ENCODE measurements at places on chromosomes 3 and 15. TPM values are rescaled to one million over a fixed set of nuclear protein-coding genes. Genes with fewer than 3 reads are reported as not detected.

GRCh38 chr15:101439285-101439919, 50.1 kb downstream of the PCSK6 start:
- H3K4me3 ChIP-seq: no peak overlapping the region
- H3K27ac ChIP-seq: no peak overlapping the region
- no peaks in the 10 kb centered on the region for H3K4me1 ChIP-seq
- peaks cover 5% of the 10 kb centered on the region for H3K36me3 ChIP-seq
- no peak for DNase-seq
- no peaks in the 10 kb centered on the region for H3K27me3 ChIP-seq

GRCh38 chr3:148366743-148367410, 330.8 kb upstream of the AGTR1 start:
- no peaks in the 10 kb centered on the region for H3K36me3 ChIP-seq
- DNase-seq: peak; percentile 25
- no peaks in the 10 kb centered on the region for H3K4me1 ChIP-seq
- no peak overlapping the region for H3K4me3 ChIP-seq

DNA sequence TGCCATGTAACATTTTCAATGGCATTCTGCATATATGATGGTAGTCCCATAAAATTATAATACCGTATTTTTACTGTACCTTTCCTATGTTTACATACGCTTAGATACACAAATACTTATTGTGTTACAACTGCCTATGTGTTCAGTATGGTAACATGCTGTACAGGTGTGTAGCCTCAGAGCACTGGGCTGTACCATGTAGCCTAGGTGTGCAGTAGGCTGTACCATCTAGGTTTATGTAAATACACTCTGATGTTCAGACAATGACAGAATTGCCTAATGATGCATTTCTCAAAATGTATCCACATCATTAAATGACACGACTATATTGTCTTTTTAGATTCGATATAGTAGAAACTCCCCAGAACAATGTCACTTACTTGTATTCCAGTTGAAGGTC, 22.7 kb downstream of the CD80 start:
- no peaks in the 10 kb centered on the region for H3K27me3 ChIP-seq
- H3K27ac ChIP-seq: no peak overlapping the region
- H3K4me1 ChIP-seq: no peaks in the 10 kb centered on the region
- DNase-seq: no peak

GRCh38 chr15:32774022-32774421, 56.2 kb downstream of the GREM1 start:
- no peak overlapping the region for H3K4me3 ChIP-seq
- DNase-seq: peak; percentile 73
- no peaks in the 10 kb centered on the region for H3K27me3 ChIP-seq
- H3K36me3 ChIP-seq: no peaks in the 10 kb centered on the region

DNA sequence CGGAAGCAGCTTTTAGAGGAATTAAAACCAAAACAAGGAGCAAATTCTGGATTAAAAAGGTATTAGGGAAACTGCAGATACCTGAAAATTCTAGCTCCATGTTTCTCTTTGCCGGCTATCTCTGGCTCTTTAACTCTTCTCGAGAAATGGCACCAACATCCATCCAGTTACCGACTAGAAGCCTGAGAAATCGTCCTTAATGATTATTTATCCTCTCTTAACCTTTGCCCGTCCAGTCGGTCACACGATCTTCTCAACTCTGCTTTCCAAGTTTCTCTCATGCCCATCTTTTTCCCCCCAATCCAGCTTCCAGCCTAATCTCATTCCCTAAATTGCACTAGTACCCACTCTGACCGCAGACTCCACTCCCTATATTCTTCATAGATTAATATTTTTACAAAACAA, 596 bp upstream of the SGO1 start:
- H3K36me3 ChIP-seq: no peaks in the 10 kb centered on the region
- H3K27ac ChIP-seq: no peak overlapping the region
- no peaks in the 10 kb centered on the region for H3K4me1 ChIP-seq
- no peak for DNase-seq

GRCh38 chr3:140585828-140586227, 92.0 kb upstream of the TRIM42 start:
- no peaks in the 10 kb centered on the region for H3K27me3 ChIP-seq
- H3K4me3 ChIP-seq: no peak overlapping the region
- no peak overlapping the region for H3K27ac ChIP-seq

- no peak overlapping the region for H3K4me3 ChIP-seq
- no peak overlapping the region for H3K27ac ChIP-seq
- no peaks in the 10 kb centered on the region for H3K27me3 ChIP-seq
- peaks cover under 1% of the 10 kb centered on the region for H3K4me1 ChIP-seq
These were observed 25.7 kb downstream of the FAM3D start for GRCh38 chr3:58640700-58641372.

- DNase-seq: peak; percentile 37
- no peak overlapping the region for H3K27ac ChIP-seq
- H3K36me3 ChIP-seq: no peaks in the 10 kb centered on the region
- no peaks in the 10 kb centered on the region for H3K27me3 ChIP-seq
- H3K4me1 ChIP-seq: peaks cover 8% of the 10 kb centered on the region
These were observed 66.7 kb upstream of the STT3B start for GRCh38 chr3:31465999-31466398.

DNA sequence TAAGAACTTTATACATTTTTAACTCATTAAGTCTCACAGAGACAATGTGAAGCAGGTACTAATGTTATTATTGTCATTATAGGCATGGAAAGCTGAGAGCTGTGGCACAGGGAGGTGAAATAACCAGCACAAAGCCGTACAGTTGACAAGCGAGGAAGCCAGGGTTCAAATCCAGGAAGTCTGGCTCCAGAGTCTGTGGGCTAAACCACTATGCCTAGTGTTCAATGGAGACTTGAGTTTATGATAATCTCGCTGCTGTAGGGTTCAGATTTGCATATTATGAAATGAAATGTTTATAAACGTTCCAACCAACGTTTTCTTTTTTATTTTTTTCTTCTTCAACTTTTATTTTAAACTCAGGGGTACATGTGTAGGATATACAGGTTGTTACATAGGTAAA, 60.0 kb downstream of the CHST2 start:
- DNase-seq: no peak
- no peaks in the 10 kb centered on the region for H3K4me1 ChIP-seq

GRCh38 chr15:36682101-36682500, 102.7 kb downstream of the CDIN1 start:
- H3K4me1 ChIP-seq: no peaks in the 10 kb centered on the region
- H3K36me3 ChIP-seq: no peaks in the 10 kb centered on the region
- no peak overlapping the region for H3K4me3 ChIP-seq

GRCh38 chr15:40747685-40748631, 7.1 kb downstream of the RMDN3 start:
- no peaks in the 10 kb centered on the region for H3K27me3 ChIP-seq
- H3K27ac ChIP-seq: peak overlapping the region; percentile 44
- H3K4me3 ChIP-seq: no peak overlapping the region
- DNase-seq: peak; percentile 44
- H3K36me3 ChIP-seq: peaks cover 39% of the 10 kb centered on the region
- H3K4me1 ChIP-seq: peaks cover 7% of the 10 kb centered on the region

- H3K27ac ChIP-seq: no peak overlapping the region
- no peak for DNase-seq
- H3K4me3 ChIP-seq: no peak overlapping the region
- peaks cover 19% of the 10 kb centered on the region for H3K36me3 ChIP-seq
- no peaks in the 10 kb centered on the region for H3K4me1 ChIP-seq
- no peaks in the 10 kb centered on the region for H3K27me3 ChIP-seq
These were observed 64.3 kb downstream of the SLC49A4 start for GRCh38 chr3:122859021-122859805.

DNA sequence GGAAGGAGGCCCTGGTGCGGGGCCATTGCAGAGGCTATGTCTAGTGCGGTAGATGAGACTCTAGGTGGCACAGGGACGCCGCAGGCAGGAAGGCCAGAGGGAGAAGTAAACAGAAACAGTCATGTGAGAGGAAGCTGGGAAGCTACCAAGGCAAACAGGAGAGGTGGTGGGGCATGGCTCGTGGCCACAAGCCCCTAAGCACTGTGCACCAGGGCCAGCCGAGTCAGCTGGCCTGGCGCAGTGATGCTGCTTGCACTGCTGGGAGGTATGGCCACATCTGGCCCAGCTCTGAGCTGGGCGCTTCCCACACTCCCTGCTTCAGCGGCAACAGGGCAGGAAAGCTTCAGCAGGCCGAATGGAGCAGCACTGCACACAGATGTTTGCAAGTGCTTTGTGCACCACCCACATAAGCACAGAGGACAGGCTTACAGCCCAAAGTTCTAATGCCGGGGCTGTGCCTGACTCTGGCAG, 76.6 kb downstream of the SRGAP3 start:
- no peaks in the 10 kb centered on the region for H3K27me3 ChIP-seq
- H3K36me3 ChIP-seq: peaks cover 10% of the 10 kb centered on the region
- H3K4me1 ChIP-seq: peaks cover 49% of the 10 kb centered on the region
- DNase-seq: peak; percentile 59
- H3K27ac ChIP-seq: peak overlapping the region; percentile 97

GRCh38 chr15:60918234-60918959, 310.7 kb downstream of the RORA start:
- no peak for DNase-seq
- no peak overlapping the region for H3K27ac ChIP-seq
- H3K4me1 ChIP-seq: no peaks in the 10 kb centered on the region
- H3K27me3 ChIP-seq: no peaks in the 10 kb centered on the region
- H3K36me3 ChIP-seq: no peaks in the 10 kb centered on the region
- H3K4me3 ChIP-seq: no peak overlapping the region

DNA sequence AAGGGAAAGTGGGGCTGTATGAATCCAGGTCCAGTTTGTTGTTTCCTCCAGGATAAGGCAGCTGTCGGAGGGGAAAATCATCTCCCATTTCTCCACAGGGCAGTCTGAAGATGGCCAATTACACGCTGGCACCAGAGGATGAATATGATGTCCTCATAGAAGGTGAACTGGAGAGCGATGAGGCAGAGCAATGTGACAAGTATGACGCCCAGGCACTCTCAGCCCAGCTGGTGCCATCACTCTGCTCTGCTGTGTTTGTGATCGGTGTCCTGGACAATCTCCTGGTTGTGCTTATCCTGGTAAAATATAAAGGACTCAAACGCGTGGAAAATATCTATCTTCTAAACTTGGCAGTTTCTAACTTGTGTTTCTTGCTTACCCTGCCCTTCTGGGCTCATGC, 911 bp downstream of the CCRL2 start:
- no peak for DNase-seq
- H3K27me3 ChIP-seq: no peaks in the 10 kb centered on the region
- H3K36me3 ChIP-seq: no peaks in the 10 kb centered on the region
- no peak overlapping the region for H3K4me3 ChIP-seq

DNA sequence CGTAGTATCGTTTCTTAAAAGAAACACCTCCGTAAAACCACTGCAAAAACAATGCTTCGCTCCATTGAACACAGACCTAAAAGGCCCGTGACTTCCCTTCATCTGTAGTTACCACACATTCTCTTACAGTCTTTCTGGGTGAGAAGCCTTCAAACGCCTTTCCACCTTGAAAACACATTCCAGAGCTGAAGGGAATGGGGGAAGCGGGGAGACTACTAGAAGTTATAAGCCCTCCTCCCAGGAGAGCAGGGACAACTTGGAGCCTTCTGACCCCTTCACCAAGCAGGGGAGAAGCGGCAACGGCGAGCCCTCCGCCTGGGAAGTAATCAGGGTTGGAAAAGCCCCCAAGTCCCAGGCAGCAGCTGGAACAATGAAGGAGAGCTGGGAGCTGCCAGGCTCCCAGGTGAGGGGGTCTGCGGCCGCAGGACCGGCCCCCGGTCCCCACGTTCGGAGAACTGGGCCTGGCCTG, 461 bp downstream of the SECISBP2L start:
- H3K27ac ChIP-seq: peak overlapping the region; percentile 94
- H3K4me1 ChIP-seq: peaks cover 12% of the 10 kb centered on the region
- H3K36me3 ChIP-seq: peaks cover 13% of the 10 kb centered on the region
- peak; percentile 44 for DNase-seq
- H3K27me3 ChIP-seq: no peaks in the 10 kb centered on the region

DNA sequence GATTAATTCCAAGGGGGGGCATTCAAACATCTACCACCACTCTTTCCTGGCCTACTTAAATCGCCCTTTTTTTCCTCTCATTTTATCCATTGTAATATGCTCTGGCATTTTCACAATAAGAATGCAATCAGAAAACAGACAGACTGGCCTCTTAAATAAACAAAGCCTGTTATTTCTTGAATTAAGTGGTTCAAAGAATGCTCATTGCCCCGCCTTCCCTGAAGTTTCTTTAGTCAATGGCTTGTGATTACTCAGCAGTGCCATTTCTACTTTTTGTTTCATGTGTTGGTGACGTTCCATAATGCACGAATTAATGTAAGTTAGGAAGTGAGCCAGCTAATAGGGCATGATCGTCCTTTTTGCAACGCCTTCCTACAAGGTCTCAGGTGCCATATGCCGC, 68.0 kb downstream of the FBN1 start:
- H3K4me3 ChIP-seq: no peak overlapping the region
- H3K36me3 ChIP-seq: no peaks in the 10 kb centered on the region
- no peaks in the 10 kb centered on the region for H3K27me3 ChIP-seq
- H3K27ac ChIP-seq: peak overlapping the region; percentile 88

- H3K4me3 ChIP-seq: no peak overlapping the region
- H3K4me1 ChIP-seq: no peaks in the 10 kb centered on the region
- DNase-seq: no peak
- H3K27me3 ChIP-seq: peaks cover 57% of the 10 kb centered on the region
These were observed 148.6 kb downstream of the RAB11A start for GRCh38 chr15:66017792-66018487.

The ACSBG1 gene
- not detected for total RNA-seq

The IFRD2 gene
- 135 TPM for total RNA-seq

The THSD4 gene
- 38.2 TPM for total RNA-seq

The MAGEL2 gene
- not detected for total RNA-seq

The TPRG1 gene
- 1.5 TPM for total RNA-seq

The UCN2 gene
- 3.8 TPM for total RNA-seq

The ELL3 gene
- total RNA-seq: 0.61 TPM

The LEKR1 gene
- total RNA-seq: 1.3 TPM

The SHC4 gene
- 0.49 TPM for total RNA-seq
